Panc1 (cell line): ENCODE measurements at places on chromosomes 5 and 9. TPM values are rescaled to one million over a fixed set of nuclear protein-coding genes. Genes with fewer than 3 reads are reported as not detected.

Gene GPR151
- not detected for total RNA-seq

Gene RXFP3
- total RNA-seq: not detected

Gene MRPS27
- total RNA-seq: 67.2 TPM

Gene RGS3
- 15.1 TPM for total RNA-seq

Gene IFT74
- 6.0 TPM for total RNA-seq

Gene ARSI
- 18.6 TPM for total RNA-seq

Gene ADAMTS16
- total RNA-seq: 0.54 TPM

Gene FGFR4
- total RNA-seq: 7.5 TPM

Gene APC
- 33.7 TPM for total RNA-seq

Gene SUSD3
- 5.0 TPM for total RNA-seq
